ENCODE measurements at places on chromosomes 13 and 19.

GRCh38 chr19:47109541-47110375, 3.8 kb downstream of the ZC3H4 start:
- DNase-seq, result peak; percentile 57

DNA sequence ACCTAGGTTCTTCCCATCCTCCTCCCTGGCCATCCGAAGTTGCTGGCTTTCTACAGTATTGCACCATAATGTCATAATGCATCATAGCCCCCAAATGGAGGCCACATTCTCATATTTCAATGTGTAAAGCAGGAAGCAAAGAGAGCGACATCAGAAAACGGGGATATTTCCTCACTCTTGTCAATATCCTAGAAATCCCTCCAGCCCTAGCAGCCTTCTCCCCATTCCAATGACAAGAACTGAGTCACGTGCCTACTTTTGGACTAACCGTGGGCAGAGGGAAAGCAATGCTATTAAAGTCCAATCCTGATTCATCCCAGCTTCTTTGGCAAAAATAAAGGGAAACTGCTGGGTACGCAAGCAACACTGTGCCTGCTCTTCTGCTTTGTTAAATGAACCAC, 4.3 kb upstream of the RAP2A start:
- DNase-seq, result peak; percentile 49

GRCh38 chr19:35715981-35716800, 1.6 kb upstream of the KMT2B start:
- no peak for DNase-seq

DNA sequence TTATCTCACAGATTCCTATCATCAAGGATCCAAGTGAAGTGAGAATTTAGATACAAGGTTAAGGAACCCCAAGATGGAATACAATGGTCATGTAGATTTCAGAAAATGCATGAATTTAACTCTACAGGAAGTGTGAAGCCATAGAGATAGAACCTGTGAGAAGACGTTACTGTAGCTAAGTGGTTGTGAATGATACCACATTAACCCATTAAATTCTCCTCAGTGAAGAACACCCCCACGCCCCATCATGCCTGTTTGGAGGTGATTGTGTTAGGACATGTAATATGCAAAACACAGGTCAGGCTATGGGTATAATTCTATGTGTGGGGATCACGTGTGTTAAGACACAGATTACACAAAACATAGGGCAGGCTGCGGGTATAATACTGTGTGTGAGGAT, 1166.7 kb downstream of the EFNB2 start:
- DNase-seq, result no peak

- DNase-seq, result peak; percentile 38
Measured at GRCh38 chr19:47032171-47032811, 12.7 kb downstream of the NPAS1 start.

DNA sequence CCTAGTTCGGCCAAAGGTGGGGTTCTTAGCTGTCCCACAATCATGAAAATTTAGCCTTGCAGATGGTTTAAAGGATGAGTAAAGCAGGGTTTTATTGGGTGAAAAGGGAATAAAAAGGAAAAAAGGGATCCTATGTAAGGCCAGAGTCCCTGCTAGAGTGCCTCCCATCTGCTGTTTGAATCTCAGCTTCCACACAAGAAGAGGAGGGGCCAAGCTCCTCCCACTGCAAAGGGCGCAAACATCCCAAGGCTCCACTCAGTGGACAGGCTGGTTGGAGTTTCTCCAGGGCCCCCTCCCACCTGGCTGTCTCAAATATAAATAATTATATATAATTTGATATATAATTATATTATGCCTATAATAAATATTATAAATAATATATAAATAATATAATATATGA, 1272.1 kb upstream of the PCDH20 start:
- no peak for DNase-seq

DNA sequence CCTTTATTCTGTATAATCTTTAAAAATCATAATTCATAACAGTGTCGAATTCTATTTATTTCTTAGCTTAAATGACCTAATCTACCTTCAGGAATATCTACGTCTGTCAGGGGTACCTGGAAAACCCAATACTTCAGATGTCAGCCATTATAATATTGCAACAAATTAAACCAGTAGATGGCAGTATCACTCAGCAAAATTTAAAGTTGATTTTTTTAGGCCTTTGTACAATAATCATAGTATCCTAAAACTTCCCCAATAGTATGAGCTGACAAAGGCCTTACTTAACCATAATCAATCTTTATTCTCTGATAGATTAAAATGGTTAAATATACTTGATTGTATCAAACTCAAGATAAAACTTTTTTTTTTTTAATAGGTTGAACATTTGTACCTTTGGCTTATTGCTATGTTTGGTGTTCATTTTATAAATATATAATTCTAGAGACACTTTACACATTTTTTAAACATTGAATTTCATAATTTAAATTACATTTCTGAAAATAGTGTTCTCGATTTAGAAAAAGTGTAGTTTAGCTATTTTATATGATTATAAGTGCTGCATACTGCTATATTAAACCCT, 830.2 kb upstream of the SPRY2 start:
- DNase-seq, result peak; percentile 54

DNA sequence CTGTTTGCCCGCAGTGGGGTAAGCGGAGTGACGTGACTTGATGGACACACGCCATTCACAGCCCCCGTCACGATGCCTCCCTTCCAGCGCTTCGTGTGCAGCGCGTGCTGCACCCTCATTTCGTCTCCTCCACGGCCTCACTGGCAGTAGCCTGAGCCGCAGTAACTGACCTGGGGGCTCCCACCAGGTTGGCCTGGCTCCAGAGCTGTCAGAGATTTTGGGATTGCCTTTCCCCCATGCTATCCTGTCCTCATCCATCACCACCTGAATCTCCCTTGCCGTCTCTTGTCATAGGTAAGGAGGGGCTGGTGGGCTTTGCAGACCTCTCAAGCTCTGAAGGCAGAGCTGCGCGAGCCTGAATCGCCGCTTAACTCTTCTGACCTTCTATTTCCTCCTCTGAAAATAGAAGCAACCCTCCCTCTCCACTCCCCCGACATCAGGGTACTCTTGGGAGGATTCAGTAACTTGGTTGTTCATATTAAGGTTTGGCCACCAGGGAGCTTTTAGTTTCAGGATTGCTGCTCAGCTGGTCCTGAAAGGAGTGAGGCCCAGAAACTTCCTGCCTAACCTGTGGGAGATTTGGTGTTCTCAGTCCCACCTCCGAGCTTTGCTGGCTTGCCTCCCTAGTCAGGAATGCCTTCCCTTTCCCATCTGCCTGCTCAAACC, 27.9 kb downstream of the SIGLEC5 start:
- DNase-seq, result no peak

DNA sequence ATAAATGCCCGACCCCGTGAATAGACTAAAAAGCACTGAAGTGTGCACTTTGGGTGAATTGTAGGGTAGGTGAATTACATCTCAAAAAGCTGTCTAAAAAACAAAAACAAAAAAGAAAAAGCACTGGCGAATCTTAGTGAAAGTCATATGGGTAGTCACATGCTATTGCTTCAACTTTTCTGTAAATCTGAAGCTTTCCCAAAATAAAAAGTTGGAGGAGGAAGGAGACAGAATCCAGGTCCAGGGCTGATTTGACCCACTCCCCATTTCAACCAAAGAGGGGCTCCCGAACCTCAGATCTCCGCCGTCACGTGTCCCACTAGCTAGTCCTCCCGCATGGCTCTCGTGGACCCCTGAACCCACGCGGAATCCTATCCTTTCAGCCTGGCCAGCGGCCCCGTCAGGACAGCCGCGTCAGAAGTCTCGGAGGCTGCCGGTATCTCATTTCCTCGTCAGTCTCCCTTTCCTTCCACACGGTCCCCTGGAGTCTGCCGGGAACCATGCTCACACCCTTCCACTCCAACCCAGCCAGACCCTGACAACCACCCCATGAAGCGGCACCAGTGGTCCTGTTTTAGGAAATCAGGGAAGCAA, 6.1 kb downstream of the PPP1R12C start:
- DNase-seq, result no peak

GRCh38 chr19:34713262-34713637, 20.8 kb upstream of the ZNF181 start:
- DNase-seq, result no peak

DNA sequence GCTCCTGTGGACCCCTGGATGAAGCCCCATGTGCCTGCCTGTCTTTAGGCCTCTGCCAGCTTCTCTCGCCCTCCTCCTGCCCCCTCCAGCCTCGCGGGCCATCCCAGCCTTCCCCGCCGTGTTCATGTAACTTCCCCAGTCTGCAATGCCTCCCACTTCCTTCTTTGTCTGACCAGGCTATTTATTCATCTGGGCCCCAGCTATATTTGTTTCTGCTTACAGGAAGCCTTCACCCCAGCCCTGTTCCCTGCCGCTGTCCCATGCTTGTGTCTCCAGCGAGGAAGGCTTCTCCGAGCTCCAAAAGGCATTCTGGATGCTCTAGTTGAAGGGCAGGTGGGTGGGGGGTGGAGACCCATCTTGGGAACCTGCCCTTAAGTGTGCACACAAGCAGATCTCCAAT, 7.9 kb upstream of the C3 start:
- DNase-seq, result no peak

DNA sequence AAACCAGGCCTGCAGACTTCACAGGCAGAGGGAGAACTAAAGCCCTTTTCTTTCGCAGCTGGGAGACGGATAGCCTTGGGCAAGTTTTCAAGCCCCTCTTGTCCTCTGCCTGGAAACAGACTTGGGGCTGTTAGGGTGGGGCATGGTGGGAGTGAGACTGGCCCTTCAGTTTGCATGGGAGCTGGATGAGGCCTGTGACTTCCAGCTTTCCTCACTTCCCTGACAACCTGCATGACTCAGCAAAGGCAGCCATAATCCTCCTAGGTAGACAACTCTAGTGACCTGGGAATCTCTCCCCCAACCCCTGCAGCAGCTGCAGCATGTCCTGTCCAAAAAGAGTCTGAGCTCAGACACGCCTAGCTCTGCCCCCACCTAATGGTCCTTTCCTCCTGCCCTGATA, 93.0 kb downstream of the POSTN start:
- no peak for DNase-seq

GRCh38 chr13:33355201-33355895, 69.8 kb upstream of the STARD13 start:
- no peak for DNase-seq

DNA sequence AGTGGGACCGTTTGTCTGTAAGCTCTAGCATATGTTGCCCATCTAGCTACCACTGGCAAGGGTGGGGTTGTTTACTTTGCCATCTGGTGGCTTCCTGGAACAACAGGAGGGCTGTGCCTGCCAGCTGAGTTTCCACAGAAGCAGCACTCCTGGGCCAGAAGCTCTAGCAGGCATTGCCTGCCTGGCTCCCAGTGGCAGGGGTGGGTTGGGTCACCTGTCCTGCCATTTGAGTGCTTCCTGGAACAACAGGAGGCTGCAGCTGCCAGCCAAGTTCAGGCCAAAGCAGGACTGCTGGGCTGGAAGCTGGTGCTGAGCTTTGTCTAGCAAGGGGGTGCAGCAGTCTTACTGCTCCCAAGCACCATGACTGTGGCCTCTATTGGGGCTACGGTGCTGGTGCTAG, 239.7 kb downstream of the MTUS2 start:
- DNase-seq, result no peak

DNA sequence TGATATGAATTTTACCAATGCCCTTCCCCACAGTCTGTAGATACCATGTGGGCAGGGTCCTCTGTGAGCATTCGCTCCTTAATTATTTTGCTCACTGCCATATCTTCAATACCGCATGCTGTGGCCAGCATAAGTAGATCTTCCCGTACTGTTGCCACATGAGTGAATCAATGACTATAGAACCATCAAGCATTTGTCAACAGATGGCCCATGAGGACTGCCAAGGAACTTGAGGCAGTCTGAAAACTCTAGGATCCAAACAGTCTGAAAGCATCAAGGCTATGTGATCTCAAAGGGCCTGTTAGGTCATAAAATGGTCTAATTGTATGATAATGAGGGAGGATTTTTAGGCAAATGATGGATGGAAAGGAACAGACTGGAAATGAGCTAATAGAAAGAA, 27.4 kb upstream of the GPR12 start:
- no peak for DNase-seq
